ENCODE measurements at places on chromosomes 12 and 14.

DNA sequence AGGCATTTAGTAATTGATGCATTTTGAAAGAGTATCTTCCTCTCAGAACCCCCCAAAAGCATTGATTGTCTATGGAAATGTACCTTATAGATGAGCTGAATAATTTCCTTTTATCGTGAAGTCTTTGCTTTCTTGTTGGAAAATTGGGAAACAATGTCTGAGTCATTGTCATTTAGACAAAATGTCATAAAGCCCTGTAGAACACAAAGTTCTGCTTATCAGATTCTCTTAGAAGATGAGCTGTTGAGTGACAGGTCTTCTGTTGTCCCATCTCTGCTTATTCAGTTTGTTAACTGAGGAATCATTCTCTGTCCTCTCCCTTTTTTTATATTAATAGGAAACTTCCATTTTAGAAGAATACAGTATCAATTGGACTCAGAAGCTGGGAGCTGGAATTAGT, 22.9 kb downstream of the MAPKAPK5 start:
- DNase-seq, result no peak

DNA sequence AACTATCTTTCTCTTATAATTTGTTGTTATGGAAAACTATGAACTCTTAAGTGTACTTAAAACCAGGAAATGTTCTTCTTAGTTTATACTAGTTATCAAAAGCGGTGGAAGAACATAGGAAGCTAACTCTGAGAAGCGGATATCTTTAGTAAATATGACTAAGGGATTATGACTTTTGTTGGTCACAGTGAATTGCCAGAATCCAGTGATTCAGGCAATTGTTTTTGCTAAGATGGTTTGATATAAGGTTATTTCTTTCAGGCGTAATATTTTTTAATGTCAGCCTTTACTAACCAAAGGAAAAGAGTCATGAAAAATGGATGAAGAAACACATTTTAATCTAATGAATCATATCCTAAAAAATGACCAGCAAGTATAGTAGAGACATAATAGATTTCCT, 473.5 kb downstream of the FOXG1 start:
- DNase-seq, result no peak

GRCh38 chr14:98548071-98548686, 723.8 kb downstream of the BCL11B start:
- no peak for DNase-seq

DNA sequence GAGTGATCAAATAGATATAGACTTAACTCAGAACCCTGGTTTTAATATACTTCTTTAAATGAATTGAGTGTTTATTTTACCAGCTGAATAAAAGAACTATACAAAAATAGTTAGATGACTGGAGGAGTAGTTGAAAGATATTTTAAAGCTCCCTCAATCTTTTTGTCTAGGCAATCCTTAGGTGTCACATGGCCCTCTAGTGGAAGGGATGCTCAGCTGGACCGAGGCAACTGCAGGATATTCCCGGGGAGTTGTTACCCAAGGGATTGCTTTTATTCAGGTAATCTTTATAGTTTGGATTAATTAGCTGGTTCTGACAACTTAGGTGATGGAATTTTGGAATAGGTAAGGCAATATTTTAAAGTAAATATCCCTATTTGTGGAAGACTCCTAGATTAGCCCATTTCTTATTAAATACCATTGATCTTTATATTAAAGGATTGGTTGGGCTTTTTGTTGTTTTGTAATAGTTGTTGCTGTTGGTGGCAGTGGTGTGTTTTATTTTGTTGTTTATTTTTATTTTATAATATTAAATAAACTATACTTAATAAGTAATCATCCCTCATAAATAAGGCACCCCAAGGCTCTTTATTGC, 57.1 kb downstream of the ZDHHC17 start:
- no peak for DNase-seq

GRCh38 chr14:55248411-55248810, 22.8 kb upstream of the FBXO34 start:
- no peak for DNase-seq

DNA sequence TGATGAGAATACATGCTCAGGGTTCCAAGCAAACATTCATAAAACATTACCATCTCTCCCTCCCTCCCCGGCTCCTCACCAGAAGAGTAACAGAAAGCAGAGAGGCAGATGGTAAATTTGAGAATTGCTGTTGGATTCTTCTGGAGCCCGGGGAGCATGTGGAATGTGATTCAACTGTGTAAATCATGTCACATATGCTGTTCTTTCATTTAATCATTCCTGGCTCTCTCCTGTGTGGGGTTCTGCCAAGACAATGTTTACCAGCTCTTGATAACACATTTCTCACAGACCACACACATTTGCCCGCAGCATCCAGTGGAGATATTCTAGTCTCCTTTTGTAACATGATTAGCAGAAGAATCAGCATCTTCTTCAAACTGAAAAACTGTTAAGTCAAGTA, 23.4 kb upstream of the NR2C1 start:
- no peak for DNase-seq

GRCh38 chr14:28671425-28671824, 95.2 kb upstream of the FOXG1 start:
- DNase-seq, result no peak

DNA sequence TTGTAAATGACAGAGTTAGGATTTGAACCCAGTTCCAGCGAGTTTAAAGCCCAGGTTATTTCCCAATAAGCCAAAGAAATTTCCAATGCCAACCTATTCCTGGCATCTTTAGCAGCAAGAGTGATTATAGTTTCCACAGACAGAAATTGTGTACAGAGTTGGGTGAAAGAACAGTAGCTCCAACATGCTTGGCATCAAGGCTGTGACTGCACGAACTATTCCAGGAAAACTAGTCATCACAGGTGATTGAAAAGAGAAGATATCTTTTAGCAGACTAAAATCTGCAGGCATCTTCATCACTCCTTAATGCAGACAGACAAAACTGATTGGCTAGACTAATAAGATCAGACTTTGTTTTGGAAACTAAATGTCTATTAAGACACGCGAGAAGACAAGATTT, 262.7 kb upstream of the PLEKHG7 start:
- DNase-seq, result no peak

DNA sequence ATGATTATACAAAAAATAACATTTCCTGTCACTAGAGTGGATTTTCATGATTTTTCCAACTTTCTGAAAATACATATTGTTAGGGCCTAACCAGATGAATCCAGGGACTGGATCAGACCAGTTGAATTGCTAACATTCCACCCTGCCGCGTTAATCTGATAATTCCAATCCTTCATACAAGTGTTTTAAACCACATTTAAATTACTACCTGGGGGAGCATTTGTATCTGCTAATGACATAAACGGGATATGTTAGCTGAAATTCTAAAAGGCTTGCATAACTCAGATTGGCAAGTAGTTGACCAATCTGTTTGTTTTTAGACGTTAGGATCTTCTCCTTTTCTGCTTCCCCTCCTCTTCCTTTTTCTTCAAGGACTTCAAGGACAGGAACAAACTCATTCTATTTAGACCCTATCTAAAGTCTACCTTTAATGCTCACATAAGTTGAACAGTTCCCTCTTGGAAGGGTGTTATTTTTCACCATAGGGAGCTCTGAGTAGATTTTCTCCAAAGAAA, 239.0 kb downstream of the ADAMTS20 start:
- DNase-seq, result no peak

GRCh38 chr14:94088516-94088915, 7.4 kb downstream of the IFI27L1 start:
- DNase-seq, result no peak

- no peak for DNase-seq
Observed at GRCh38 chr12:97452230-97452629, 10.4 kb upstream of the RMST start.

- peak; percentile 35 for DNase-seq
Observed at GRCh38 chr12:121811434-121812319, 7.9 kb downstream of the SETD1B start.

- DNase-seq, result no peak
Observed at GRCh38 chr12:32255588-32255987, 143.8 kb upstream of the FGD4 start.

DNA sequence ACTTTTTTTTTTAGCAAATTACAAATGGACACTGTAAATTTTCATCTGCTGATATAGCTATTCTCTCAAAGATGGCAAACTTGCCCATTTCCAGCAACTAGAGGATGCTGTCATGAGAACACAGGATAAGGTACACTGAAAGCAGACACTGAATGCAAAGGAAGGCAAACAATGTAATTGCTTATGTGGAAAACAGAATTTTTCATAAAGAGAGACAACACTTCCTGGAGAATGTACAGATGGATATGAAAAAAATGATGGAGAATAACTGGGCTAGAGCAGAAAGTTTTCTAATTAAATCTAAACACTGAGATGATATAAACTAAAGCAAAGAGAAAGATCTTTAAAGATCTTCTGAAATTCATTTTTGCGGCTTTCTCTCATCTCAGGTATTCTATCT, 581 bp downstream of the CD69 start:
- no peak for DNase-seq

- DNase-seq, result no peak
Observed at GRCh38 chr12:63822352-63822751, 22.1 kb upstream of the SRGAP1 start.

DNA sequence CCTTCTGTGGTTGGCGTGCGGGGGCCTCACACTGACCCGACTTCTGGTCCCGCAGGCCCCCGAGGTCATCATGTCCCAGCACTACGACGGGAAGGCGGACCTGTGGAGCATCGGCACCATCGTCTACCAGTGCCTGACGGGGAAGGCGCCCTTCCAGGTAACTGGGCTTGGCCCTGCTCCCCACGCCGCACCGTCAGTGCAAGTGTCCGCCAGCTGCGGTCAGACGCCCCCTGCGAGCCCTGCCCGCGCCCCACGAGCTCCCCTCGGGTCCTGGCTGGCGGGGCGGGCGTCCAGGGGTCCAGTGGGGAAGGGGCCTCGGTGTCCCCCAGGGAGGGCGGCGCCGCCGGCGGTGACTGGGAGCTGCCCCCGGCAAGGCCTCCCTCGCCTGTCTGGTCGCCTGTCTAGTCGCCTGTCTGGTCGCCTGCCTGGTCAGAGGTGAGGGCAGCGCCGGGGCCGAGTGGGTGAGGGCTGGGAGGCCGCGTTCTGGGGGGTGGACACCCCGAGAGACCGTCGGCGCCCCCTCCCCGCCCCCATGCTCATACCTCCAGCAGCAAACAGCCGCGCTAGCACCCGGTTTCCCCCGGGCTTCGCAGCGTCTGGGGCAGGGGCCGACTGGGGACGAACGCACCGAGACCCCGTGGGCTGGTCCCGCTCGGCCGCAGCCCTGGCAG, 14.8 kb downstream of the ULK1 start:
- no peak for DNase-seq

GRCh38 chr12:104154286-104154685, 16.3 kb upstream of the NFYB start:
- no peak for DNase-seq

DNA sequence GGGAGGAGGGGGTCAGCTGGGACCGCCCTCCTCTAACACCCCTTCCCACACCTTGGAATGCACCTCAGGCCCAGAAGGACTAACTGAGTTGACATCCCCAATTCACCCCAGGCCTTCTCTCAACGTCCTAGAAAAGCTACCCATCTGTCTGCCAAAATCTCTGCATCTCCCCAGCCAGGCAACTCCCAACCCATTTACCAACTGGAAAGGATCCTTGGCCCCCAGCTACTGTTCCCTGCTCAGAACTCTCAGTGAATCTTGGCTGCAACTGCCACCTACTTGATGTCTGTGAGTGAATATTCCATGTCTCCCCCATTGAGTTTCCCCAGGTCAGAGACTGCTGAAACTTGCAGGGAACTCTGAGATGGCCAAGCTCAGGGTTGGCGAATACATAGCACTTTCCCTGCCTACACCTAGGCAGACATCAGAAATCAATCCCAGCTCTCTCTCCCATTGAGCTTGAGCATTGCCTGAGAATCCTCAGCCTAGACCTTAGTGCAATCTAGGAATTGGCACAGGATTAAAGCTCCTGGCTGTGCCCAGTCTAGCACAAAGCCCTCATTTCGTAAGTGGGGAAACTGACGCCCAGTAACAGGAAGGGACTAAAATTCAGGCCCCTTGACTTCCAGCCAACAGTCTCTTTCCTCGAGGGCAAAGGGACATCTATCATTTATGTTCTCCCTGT, 71.9 kb upstream of the NCOR2 start:
- no peak for DNase-seq

GRCh38 chr12:84929501-84929900, 16.9 kb upstream of the SLC6A15 start:
- no peak for DNase-seq

DNA sequence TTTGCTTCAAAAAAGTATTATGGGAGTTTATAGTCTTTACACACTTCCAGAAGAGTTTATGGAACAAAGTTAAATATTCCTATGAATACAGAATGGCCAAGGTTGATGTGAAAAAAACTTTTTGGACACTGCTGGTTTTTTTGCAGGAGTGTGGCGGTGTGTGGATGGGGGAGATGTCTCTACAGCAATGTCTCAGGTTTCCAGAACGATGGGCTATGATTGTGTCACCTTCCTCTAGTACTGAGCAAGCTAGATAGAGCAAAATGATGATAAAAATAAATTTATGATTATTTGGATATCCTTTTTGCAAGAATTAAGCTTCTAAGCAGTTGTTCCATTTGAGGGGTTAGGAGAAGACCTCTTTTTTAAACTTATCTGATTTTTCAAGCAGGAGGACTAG, 37.9 kb downstream of the FBXO34 start:
- DNase-seq, result no peak

DNA sequence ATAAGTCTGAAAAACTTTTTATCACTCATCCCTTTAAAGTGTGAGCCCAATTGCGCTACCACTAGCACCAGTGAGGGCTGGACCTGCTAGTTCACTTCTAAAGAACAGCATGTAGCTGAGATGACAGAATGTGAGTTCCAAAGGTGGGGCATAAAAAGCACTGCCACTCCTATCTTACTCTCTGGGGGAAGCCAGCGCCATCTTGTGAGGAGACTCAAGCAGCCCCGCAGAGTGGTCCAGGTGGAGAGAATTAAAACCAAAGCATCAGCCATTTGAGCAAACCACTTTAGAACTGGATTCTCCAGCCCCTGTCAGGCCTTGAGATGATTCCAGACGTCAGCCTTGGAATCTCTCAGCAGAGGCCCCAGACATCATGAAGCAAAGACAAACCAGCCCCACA, 39.9 kb downstream of the TMEM132D start:
- DNase-seq, result no peak

DNA sequence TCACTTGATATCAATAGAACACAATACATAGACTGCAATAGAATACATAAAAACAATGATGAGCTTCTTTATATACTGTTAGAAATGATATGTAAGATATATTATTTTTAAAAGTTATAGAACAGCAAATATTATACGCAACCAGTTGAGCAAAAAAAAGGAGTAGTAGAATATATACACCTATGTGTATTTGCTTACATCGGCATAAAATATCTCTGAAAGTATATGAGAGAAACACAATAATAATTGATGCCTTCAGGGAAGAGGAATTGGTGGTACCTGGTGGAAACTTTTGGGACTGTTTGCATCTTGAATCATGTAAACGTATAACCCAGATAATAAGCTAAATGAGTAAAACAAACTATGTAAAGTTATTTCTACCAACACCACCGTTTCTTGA, 418.4 kb upstream of the DCN start:
- no peak for DNase-seq
